CD8-positive, alpha-beta memory T cell (primary cell): ENCODE measurements at places on chromosomes 4 and X.

DNA sequence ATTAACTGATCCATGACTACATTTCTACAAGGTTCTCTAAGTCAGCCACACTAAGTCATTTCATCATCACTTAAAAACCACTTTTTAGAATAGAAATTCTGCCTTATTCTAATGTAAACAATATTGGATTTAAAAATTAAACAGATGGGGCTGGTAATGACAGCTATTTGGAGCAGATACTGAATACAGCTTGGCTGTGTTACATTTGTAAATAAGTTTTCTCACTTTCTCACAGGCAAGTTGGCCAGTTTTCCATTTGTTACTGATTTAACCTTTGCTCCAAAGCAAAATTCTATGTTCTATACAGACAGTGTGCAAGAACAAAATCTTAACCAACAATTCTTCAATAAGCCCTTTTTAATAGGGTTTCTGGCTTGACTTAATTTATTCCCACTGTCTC lies 370.7 kb downstream of the GRIA2 start:
- DNase-seq = no peak

GRCh38 chrX:68146054-68146453 lies 287.2 kb downstream of the OPHN1 start:
- no peak for DNase-seq

- no peak for DNase-seq
These were observed 22.5 kb upstream of the MSANTD1 start for GRCh38 chr4:3226467-3226866.

GRCh38 chr4:127406187-127406586 lies 226.6 kb upstream of the INTU start:
- DNase-seq = no peak

DNA sequence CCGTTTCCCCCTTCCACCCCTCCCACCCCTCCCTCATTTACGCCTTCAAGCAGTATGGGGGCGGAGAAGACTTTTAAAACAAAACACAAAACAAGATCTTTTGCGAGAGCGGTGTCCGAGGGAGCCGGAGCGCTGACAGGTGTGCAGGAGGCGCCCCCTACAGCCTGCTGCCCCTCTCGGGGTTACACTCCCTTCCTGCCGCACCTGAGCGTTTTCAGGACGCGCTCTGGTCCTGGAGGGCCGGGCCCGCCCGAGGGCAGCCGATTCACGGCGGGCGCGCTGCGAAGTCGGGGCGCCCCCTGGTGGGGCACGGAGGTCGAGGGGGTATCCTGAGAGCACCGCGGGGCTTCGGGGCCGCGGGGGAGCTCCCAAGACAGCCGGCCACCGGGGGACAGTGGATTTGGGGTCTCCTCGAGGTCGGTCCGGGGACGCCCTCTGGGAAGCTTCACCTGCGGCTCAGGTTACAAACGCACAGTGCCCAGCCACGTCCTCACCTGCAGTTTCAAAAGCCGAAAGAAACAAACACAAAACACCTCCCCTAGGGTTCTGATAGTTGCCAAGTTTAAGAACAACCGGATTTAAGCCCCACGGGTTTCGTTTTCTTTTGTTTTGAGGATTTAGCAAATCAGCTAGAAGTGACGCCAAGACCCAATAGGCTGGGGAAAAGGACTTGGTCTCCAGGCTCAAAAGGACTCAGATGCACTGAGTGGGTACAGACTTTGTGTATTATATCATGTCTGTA lies 8.0 kb upstream of the NEUROG2 start:
- DNase-seq = peak; percentile 62

DNA sequence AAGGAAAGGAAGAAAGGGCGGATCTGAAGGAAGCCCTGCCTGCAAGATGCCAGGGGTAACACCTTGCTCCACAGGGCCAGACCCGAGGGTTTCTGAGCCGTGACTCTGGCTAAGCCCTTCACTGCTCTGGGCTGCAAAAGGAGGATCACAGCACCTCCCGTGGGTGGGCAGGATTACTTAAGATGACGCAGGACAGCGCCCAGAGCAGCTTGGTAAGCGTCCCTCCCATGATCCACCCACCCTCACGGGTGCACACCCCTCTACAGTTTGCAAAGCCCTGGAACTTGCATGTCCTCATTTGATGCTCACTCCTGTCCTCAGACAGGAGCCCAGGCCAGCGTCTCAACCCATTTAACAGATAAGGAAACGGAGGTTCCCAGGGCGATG lies 64.9 kb downstream of the CRMP1 start:
- no peak for DNase-seq

DNA sequence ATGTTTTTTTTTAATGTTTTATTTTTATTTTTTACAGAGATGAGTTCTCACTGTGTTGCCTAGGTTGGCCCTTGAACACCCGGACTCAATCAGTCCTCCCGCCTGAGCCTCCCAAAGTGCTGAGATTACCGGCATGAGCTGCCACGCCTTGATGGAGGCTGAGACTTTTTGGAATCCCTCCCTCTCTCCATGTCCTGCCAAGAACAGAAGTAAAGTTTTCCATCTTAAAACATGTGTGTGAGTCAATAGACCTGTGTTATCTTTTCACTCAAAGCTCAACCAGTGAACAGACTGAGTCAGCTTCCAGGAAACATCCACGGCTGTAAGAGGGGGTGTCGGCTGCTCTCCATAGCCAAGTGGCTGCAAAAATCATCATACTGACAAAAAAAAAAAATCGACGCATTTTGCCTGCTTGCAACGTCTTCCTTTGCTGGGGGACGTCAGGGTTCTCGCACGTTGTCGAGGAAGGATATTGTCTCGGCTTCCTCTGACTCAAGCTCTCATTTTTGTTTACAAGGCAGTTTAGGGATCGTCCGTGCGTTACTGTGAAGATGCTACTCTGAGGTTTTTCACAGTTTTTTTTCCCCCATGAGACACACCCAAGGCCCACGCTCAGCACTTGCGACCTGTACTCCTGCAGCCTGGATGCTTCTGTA lies 10.0 kb upstream of the ASMTL start:
- peak; percentile 68 for DNase-seq

DNA sequence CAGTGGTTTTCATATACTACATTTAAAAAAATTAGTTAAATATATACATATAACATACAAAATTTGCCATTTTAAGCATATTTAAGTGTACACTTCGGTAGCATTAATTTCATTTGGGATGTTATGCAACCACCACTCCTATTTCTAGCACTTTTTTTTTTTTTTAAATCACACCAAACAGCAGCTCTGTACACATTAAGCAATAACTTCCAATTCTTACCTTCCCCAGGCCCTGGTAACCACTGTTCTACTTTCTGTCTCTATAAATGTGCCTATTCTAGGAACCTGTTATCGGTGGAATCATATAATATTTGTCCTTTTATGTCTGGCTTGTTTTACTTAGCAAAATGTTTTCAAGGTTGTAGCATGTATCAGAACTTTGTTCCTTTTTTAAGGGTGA lies 39.1 kb downstream of the TMEM164 start:
- no peak for DNase-seq

- DNase-seq = no peak
These were observed 222.1 kb downstream of the FRMPD4 start for GRCh38 chrX:12360383-12360782.

DNA sequence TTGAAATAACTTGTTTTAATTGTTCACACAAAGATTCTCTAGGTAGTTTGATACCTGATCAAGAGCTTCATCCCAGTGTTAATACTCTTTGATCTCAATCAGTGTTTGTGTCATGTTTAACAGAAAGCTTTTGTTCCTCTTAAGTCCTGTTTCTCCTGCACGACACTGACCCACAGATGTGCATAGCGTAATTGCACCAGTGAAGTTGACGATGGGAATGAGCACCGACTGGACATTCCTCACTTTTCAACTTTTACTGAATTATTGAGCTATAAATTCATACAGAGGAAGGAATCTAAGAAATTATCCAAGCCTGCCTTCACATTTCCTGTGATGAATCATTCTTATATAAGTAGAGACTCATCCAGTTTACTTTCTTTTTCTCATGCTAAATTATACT lies 878.7 kb upstream of the TENM3 start:
- no peak for DNase-seq

- DNase-seq = no peak
These were observed 34.4 kb downstream of the NEXMIF start for GRCh38 chrX:74890676-74891430.

DNA sequence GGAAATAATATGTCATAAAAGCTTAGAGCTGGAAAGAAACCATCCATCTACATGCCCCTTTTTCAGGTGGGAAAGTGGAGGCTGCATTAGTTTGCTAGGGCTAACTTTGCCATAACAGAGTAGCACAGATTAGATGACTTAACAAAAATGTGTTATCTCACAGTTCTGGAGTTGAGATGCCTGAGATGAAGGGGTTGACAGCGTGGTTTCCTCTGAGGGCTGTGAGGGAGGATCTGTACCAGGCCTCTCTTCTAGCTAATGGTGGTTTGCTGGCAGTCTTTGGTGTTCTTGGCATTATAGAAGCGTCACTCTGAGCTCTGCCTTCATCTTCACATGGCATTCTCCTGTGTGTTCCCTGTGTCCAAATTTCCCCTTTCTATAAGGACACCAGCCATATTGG lies 2.4 kb downstream of the CHRNA9 start:
- no peak for DNase-seq

GRCh38 chr4:61590881-61591280 lies 390.8 kb downstream of the ADGRL3 start:
- no peak for DNase-seq

DNA sequence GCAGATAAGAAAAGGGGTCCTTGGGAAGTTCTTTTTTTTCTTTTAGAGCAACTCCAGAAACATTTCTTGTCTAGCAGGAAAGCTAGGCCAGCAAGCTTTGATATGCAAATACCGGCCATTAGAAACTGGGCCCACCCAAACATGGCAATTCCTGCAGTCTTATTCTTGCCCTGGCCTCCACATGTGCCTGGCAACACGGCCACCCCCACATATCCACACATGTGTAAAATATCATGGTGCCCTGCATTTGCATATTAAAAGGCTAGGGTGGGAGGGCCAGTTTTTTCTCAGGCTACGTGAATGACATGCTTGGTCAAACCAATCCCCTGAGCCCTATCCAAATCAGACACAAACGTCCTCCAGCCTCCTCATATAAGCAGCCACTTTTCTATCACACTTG lies 171.7 kb upstream of the ZCCHC13 start:
- no peak for DNase-seq

GRCh38 chrX:34810364-34810763 lies 132.2 kb upstream of the FAM47B start:
- DNase-seq = no peak

- DNase-seq = no peak
These were observed 18.3 kb upstream of the PGRMC2 start for GRCh38 chr4:128305942-128306341.

DNA sequence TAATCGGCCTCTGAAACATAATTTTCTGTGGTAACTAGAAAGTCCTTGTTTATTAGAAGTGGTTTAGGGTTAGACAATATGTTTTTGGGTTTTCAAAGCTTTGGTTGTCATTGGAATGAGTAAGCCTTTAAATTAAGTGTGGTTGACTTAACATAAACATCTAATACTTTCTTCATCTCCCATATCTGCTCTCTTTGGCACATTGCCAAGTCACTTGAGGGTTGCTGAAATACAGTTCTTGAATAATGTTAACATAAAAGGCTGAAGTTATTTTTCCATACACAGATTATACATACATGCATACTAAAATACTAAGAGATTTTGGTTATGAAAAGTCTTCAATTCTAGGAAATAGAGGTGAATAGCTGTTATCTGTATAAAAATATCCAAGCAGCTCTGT lies 241.7 kb upstream of the BMP3 start:
- DNase-seq = no peak

DNA sequence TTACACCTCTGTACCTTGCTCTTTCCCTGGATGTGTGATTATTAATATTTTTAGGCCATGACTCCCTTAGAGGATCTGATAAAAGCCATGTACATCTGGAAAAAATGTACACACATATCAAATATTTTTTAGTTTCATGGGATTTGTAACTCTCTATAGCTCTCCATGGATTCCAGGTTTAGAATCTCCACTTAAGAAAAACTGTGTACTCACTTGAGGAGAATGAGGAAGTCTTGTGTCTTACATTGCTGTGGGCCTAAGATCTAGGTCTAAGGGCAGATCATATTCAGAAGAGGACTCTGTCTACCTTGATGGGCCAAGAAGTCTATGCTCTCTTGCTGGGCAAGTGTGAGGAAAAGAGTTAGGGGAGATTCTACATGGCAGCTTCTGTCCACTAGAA lies 98.0 kb downstream of the RRAGB start:
- DNase-seq = no peak

DNA sequence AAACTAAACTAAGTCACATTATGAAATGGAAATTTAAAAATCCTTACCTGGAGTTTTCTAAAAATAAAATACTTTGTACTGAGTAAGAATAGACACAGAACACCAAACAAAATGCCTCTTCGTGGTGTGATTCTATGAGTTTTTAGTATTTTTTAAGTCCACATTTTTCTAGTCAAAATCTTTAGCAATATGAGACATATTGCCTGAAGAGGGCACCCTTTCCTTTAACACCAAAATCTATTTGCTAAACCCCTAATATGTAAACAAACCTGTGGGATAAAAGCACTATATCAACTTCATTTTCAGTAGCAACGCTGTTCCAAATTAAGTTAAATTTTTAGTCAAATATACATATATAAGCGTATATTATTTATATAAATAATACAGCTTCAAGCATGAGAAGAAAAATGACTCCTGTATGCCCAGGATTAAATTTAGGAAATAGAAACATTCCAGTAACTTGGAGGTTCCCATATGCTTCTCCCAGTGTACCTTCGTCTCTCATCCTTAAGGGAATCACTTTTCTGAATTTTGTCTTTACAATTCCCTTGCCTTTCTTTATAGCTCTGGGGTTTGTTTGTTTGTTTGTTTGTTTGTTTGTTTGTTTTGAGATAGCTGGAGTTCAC lies 23.0 kb upstream of the PGM2 start:
- DNase-seq = no peak

GRCh38 chr4:155617296-155617695 lies 49.4 kb upstream of the GUCY1A1 start:
- no peak for DNase-seq

DNA sequence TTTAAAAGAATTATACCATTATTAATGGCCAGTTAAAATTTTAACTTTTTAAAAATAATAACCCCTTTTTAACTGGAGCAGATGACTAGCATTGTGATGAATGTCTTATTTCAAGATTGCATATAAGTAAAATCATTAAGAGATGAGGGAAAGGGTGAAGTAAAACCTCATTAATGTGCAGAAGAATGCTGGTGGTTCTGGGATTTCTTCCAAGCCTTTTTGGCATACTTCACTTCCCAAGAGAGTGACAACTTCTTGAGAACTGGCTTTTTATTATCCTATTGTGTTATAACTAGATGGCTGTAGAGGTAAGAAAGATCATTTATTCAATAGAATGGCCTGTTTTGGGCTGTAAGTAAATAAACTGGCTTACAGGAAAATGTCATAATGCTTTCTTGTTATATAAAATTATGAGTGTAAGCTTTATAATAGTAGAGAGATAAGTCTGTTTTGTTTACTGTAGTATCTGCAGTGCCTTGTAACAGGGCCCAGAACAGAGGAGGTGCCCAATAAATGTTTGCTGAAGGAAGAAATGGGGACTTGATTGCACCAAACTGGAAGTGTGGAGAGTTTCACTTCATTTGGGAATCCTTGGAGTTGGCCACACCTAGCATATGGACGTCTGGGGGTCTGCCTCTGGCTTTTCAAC lies 242.9 kb upstream of the PITX2 start:
- no peak for DNase-seq

- DNase-seq = no peak
These were observed 14.5 kb downstream of the CDS1 start for GRCh38 chr4:84597450-84597849.

- DNase-seq = no peak
These were observed 14.2 kb downstream of the COX7B2 start for GRCh38 chr4:46894826-46895225.

- no peak for DNase-seq
These were observed 128.9 kb downstream of the RBM47 start for GRCh38 chr4:40500781-40501180.

GRCh38 chr4:73181231-73181630 lies 77.4 kb downstream of the ANKRD17 start:
- DNase-seq = no peak
